ENCODE measurements at places on chromosomes 6 and 20. TPM values are rescaled to one million over a fixed set of nuclear protein-coding genes. Genes with fewer than 3 reads are reported as not detected.

DNA sequence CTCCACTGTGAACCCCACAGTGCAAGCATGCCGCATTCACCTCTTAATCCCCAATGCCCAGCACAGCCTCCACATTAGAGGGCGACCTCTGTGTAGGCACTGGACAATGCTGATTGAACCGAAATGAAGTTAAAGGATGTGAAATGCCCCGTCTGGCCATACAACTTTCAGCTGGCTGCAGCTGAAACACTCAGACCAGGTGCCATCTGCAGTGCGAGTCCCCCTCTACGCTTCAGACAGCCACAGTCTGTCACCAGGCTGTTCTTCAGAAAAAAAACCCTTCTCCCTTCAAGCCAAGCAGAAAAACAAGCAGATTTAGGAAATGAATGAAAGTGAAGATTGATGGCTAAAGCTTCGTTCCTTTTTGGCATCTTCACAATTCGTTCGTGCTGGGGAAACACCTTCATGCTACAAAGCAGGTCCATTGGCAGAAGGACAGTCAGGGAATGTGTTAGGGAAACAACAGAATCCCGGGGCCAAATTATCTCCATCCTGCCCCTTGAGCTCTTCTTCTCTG is 44.7 kb downstream of the TNFAIP3 start:
- no peak for DNase-seq

- DNase-seq = peak; percentile 58
These were observed 82.4 kb upstream of the TAB2 start for GRCh38 chr6:149235130-149235561.

DNA sequence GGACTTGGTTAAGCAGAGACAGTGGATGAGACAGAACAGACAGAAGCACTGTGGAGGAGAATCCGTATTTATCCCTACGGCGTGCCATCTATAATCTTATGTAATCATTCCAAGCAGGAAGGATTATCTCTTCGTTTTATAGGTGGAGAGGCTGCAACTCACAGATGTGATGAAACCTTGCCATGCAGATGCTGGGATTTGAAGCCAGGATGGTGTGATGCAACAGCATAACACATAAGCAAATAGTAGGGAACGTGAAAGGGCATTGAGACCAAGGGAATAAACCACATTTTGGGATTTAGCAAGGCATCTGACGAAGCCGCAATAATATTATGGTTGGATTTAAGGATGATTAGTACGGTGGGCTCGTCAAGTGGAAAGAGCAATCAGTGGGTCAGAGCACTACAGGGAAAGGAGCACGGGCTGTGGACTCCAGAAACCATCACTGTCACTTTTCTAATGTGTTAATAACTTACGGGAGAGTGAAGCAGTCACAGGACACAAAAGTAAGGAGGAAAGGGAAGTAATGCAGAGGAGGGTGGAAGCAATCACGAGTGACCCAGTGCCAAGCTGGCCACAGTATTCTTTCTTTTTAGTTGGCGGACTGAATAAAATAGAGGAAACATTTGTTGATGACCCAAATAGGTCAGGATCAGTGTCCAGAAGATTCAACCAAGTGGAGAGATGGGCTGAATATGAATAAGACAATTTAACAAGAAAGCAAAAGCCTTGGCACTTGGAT is 119.6 kb upstream of the EDN1 start:
- DNase-seq = no peak

DNA sequence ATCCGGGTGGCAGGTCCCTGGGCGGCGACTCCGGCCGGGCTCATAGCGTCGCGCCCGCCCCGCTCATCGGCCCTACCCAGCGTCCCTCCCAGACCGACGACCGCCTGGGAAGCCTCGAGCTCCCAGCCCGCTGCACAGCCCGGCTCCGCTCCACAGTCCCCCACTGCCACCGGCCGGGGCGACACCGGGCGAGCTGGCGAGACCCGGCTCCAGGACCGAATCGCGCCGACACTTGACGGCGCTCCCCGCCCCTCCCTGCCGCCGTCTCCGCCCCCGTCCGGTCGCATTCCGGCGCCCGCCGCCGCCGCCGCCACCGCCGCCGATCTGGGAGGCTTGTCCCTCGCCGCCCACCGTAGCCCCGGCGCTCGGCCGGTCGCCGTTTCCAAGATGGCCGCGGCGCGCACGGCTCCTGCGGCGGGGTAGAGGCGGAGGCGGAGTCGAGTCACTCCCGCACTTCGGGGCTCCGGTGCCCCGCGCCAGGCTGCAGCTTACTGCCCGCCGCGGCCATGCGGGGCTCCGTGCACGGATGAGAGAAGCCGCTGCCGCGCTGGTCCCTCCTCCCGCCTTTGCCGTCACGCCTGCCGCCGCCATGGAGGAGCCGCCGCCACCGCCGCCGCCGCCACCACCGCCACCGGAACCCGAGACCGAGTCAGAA is at the start of gene MAP3K4:
MAP3K4 (plus strand) TSS at position 364 of the 655 bp plus-strand sequence; CDS start at position 527, 163 bp downstream.
- peak; percentile 85 for DNase-seq

- no peak for DNase-seq
These were observed 6.7 kb upstream of the TEAD3 start for GRCh38 chr6:35503534-35503933.

DNA sequence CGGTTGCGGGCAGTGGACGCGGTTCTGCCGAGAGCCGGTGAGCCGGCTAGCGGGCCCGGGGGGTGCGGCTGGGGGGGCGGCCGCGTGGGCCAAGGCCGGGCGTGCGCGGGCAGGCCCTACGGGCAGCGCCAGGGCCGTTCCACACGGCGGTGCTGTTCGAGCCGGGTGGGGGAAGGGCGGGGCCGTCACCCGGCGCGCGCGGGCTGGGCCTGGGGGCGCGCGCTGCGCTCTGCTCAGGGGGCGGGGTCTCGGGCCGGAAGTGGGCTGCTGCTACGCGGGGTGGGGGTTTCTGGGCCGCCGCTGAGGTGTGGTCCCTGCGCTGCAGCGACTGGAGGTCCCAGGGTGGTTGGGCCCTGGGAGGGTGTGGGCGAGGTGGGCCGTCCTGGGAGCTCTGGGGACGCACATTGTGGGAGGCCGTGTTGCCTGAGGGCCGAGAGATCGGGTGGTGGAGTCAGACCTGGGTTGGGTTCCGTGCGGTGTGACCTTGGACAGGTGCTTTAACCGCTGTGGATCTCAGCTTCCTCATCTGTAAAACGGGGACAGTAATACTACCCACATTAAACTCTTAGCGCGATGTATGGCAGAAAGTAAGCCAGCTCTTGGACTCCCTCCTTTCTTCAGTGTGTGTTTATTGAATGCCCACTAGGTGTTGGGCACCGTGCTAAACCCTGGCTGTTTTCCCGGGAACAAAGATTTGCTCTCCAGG is 391 bp downstream of the MAPRE1 start:
- peak; percentile 64 for DNase-seq

GJA10 gene
- not detected for polyA plus RNA-seq

- DNase-seq = no peak
These were observed 5.5 kb upstream of the DLL1 start for GRCh38 chr6:170296423-170296745.

Data from renal pelvis (tissue), 12 donors.